SK-N-SH treated with all-trans-retinoic acid at 6 μM for 48 hours (cell line): ENCODE measurements at places on chromosomes 2 and 18.

GRCh38 chr2:185128996-185129395 is 530.7 kb downstream of the ZNF804A start:
- ATAC-seq: no peak

- peak; percentile 63 for ATAC-seq
These were observed 51.4 kb upstream of the RIOK3 start for GRCh38 chr18:23401400-23402347.

- ATAC-seq: no peak
These were observed 123.9 kb upstream of the FAM117B start for GRCh38 chr2:202510911-202511310.

GRCh38 chr2:196592331-196592910 is 47.1 kb upstream of the CCDC150 start:
- ATAC-seq: peak; percentile 71

DNA sequence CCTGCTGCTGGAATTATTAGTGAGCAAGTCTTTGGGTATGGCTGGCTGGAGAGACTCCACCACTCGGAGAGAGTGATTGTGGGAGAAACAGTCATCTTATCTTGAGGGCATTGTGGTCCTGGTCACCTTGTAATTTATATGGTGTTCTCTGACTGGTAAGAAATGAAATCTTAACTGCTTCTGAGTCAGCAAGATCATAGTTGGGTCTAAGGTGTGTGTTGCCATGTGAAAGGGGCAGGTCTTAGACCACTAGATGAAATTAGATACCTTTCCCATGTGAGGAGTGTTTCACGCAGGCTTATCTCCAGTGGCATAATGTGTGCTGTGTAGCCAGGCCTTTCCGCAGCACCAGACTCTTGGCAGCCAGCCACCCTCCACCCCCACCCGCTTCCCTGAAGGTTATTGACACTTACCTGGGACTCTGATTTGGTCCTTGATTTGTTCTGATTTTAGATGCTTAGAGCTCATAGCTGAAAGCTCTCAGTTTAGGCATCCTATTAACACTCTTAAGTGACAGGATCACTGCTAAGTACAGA is 7.7 kb downstream of the MAPRE3 start:
- no peak for ATAC-seq
